ENCODE measurements at places on chromosomes 7 and 10.

DNA sequence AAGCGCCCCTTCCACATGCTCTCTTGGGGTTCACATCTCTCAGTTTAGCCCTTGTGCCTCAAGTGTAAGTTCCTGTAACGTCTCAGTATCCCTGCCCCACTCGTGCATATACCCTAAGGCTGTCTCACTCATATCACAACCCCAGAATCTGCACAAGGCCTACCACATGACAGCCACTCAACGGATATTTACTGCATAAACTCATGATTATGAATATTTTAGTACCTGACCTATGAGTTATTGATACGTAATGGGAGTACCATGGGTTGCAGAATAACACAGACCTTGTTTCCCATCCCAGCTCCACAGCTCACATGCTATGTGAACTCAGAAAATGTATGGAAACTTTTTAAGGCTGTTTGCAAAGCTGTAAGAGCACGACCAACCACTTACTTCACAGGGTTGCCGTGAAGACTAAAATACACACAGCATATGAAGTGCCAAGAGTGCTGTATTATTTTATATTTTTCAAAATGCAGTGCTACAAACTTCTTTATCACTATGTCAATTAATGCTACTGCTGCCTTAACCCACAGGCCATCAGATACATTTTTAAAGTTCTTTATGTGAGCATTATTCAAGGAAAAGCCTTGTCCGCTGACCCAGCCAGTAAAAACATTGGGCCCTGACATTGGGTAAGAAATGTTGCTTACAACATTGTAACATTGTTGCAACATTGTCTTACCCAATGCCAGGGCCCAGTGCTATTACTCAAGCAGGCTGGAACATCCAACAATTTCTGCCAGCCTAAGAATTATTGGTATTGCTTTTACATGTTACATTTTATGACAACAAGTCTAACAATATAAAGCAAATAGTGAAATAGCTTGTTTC, 97.2 kb downstream of the JAZF1 start:
- DNase-seq, result no peak

GRCh38 chr10:22489467-22489866, 144.2 kb downstream of the SPAG6 start:
- no peak for DNase-seq

DNA sequence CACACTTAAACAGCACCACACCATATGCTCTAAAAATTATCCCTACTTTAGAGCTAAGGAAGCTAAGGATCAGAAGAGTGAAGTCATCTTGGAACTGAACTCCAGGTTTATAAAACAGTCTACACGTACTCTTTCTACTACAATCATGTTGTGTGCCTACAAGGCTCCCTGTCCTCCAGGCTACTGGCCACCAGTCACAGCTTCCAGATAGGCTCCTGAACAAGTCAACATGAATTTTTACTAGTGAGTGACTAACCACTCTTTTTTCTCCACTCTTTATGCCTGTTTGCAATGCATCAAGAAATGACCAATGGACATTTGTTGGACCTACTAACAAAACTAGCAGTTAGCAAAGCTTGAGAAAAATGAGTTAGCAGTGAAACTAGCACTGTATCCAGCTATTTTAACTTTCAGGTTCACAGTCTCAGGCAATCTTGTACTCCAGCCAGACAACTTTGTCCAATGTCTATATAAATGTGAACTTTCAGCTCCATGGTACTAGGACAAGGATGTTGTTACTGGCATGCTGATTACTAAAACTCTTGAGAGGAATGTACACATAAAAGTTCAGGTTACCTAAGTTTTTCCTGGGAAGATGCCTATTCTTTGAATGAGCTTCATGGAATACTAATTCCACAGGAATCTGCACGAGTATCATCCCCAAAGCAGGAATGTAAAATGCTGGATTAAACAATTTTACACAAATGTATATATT, 180.0 kb downstream of the BTAF1 start:
- no peak for DNase-seq

DNA sequence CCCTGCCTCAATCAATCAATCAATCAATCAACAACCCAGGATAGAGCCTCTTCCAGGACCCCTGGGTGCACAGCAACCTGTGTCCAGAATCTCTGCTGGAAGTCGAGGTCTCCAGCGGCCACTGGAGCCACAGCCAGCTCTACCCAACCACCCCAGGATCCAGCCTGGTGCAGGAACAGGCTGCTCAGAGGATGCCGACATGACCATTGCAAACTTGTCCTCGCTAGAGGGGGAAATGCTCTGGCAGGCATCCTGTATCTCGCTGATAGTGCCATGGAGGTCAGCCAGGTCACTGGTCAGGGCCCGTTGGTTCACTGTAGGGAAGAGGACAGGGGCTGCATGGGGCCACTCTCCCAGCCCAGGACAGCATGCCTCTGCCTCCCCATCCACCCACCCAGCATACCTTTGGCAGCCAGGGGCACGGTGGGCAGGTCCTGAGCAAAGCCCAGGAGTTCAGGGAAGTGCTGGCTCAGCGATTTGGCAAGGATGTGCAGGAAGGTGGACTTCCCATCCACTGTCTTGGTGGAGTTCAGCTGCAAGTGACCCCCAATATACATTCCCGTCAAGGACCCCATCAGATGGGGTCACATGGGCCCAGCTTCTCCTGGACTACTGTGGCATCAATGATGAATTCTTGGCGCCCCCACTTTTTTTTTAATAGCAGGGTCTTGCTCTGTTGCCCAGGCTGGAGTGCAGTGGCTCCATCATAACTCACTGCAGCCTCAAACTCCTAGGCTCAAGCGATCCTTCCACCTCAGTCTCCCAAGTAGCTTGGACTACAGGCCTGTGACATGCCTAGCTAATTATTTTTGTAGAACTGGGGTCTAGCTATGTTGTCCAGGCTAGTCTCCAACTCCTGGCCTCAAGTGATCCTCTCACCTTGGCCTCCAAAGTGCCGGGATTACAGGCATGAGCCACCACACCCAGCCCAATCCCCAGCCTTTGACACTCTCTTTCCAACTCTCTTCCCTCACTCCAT, 49.4 kb downstream of the GRID2IP start:
- DNase-seq, result no peak

DNA sequence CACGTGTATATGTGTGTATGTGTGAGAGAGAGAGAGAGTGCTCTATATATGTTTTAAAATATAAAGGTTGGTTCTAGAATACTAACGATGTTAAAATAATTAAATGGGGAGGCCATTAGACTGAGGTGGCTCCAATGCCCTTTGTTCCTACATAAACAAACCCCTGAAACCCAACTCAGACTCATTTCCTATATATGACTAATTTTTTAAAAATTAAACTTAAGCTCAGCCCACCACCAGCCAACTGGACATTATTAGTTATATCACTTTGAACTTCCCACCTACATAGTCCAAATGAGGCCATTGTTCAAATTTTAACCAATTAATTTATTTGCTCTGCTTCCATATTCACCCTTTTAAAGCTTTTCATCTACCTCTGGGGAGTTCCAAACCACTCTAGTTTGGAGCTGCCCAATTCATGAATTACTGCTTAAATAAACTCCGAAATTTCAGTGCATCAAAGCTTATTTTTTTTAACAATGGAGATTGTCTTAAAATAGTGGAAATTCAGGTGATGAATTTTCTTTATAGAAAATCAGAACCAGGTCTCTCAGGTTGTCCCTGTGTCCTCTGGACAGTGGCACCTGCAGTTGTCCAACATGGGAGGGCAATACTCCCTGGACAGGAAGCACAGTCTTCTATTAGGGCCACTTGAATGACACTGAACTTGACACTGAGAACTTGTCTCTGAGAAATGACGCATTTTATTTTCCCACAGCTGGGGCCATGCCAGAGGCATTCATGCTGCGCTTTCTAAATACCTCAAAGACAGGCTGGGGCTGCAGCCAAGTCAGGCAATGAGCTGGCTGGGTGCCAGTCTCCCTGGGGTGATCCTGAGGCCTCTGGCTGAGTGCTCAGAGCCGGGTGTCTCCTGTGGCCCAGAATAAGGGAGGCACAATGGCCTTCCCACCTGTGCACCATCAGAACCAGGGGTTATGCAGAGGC, 109.5 kb upstream of the TMEM72 start:
- DNase-seq, result no peak

- DNase-seq, result no peak
Observed at GRCh38 chr10:75815066-75815465, 383.6 kb downstream of the LRMDA start.

DNA sequence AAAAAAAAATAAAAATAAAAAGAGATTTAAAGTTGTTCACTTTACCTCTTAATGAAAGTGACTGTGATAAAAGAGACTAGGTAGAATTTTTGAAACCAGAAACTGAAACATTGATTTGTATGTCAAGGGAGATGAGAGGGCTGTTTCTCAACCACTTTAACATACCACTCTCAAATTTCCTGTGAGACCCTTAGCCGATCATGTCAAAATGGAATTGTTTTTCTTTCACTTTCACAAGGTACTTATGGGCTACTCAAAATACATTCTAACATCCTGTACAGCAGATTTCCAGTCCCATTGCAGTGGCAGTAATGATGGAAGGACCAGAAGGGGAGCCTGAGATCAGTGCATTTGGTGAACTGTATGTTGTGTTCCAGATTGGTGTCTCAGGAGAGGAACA, 261.2 kb downstream of the PPP1R3A start:
- no peak for DNase-seq

DNA sequence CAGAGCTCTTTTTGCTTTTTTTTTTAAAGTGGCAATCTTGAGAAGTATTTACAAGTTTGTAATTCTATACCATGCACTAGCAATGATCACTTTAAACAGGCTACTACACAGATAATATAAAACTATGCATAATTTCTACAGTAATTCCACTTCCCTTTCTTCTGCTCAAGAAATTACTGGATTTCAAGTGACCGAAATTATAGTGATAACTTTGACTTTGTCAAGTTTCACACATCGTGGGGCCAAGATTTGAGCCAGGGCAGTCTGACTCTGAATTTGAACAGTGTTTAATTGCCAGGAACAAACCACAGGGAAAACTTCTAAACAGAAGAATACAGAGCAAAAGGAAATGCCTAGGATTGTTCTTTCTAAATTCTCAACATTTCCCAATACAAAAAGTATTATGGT, 288.3 kb upstream of the MKLN1 start:
- no peak for DNase-seq

- DNase-seq, result no peak
Observed at GRCh38 chr10:34078745-34079470, 736.2 kb downstream of the PARD3 start.

- DNase-seq, result no peak
Observed at GRCh38 chr7:108460964-108461363, 4.7 kb upstream of the NRCAM start.

- DNase-seq, result no peak
Observed at GRCh38 chr10:33509231-33509831, 174.9 kb upstream of the NRP1 start.

DNA sequence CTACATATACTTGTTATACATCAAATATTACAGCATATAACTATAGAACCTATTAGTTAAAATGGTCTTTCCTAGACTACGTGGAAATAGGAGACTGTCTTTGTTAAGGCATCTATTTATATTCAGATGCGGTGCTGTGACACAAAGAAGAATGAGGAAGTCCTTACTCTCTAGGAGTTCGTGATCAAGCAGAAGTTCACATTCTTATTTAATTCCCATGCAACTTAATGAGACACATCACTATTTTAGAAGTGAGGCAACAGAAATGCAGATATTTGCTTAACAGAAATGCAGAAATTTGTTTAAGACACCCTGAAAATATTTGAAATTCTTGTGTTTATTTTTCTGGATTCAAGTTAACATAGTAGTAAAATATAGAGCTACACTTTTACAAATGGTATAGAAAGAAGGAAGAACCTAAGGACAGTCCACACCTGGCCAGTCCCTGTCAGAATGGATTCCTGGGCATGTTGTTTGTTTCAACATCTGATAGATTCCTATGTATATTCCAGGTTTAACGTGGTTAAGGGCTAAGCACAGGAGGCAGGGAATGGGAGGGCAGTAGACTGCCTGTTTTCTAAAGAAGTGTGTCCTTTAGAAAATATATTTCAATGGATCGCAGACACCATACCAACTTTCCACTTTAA, 70.6 kb upstream of the NXPH1 start:
- DNase-seq, result no peak

DNA sequence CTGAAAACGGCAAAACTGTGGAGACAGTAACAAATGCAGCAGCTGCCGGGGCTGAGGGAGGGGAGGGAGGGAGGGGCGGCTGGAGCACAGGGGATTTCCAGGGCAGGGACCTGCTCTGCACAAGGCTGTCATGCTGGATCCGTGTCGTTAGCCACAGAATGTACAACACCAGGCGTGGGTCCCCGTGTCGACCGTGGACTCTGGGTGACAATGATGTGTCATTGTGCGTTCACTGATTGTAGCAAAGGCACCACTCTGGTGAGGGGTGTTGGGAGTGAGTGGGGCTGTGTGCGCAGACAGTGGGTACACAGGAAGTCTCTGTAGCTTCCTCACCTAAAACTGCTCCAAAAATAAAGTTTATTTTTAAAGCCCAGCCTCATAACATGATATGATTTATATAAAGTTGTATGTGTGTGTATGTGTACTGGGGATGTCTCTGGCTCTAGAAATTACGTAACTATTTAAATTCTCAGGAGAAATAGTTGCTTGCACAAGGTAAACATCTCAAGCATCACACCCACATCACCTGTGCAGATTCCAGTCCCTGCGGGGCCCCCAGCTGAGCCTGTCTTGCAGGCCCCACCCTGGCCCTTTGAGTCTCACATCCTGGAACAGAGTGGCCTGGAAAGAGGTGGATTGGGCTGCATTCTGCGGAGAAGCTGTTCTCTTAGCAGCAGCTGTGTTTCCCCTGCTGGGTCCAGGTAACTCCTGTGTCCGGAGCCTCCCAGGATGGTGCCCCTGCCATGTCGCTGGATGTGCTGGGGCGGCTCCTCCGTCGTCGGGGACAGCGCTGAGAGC, 135.7 kb downstream of the DYNC2I1 start:
- DNase-seq, result no peak

DNA sequence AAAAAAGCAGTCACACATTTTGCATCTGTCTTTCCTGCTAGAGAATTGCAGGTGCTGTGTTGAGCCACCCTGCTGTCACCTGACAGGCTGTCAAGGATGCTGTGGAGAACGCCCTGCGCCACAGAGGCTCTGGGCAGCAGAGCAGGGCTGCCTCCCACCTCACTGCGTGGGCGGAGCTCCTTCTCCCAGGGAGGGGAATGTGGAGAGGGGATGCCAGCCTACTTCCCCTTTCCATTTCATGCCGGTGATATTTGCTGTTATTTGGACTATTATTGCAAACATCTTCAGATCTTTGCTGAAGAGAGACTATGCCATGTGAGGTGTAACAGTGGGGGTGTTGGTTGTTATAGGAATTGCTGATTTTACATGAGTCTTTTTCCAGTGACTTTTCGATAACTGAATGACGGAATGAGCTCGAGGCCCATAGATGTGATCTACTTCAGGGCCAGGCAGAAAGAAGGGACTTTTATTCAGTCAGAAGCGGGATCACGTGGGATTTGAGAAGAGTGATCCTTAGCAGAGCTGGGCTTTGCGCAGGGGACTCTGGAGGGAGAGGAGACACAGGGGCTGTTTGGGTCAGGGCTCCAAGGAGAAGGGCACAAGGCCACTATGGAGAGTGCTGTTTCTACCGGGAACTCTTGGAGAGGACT, 13.6 kb upstream of the PRKAG2 start:
- no peak for DNase-seq

Measured in GM18507 (cell line).